Cerebellar cortex (tissue), 1 donor: ENCODE measurements at places on chromosomes 11 and 22.

GRCh38 chr11:11862999-11863398 lies 21.2 kb downstream of the USP47 start:
- DNase-seq = no peak

GRCh38 chr22:20587206-20587958 lies 80.0 kb downstream of the MED15 start:
- DNase-seq = no peak

DNA sequence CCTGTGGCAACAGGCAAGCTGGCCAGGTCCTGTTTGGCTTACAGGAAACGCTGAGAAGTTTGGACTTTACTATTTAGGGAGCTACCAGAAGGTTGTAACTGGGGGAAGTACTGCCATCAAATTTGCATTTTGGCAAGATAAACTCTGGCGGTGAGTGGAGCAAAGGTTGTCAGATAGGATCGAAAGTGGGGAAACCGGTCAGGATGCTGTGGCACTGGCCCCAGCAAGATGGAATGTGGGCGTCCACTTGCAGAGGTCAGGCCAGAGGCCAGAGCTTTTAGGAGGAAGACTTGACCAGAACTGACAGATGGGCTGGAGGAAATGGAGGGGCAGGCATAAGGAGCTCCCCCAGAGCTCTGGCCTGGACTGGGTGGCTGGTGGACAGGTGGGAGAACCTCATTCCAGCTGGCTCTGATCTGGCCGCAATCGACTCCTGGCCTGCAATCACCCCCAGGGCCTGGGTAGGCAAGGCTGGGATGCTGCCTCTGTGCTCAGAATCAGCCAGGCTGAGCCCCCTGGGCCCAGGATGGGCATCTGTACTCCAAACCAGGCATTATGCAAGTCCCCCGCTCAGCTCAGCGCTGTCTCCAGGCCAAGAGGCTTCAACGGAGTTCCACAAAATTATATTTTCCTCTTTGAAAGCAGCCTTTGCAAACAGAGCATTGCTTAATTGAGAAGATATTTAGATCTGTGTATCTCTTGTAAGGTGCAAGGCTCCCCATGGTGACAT lies 178.3 kb upstream of the NECTIN1 start:
- peak; percentile 92 for DNase-seq

DNA sequence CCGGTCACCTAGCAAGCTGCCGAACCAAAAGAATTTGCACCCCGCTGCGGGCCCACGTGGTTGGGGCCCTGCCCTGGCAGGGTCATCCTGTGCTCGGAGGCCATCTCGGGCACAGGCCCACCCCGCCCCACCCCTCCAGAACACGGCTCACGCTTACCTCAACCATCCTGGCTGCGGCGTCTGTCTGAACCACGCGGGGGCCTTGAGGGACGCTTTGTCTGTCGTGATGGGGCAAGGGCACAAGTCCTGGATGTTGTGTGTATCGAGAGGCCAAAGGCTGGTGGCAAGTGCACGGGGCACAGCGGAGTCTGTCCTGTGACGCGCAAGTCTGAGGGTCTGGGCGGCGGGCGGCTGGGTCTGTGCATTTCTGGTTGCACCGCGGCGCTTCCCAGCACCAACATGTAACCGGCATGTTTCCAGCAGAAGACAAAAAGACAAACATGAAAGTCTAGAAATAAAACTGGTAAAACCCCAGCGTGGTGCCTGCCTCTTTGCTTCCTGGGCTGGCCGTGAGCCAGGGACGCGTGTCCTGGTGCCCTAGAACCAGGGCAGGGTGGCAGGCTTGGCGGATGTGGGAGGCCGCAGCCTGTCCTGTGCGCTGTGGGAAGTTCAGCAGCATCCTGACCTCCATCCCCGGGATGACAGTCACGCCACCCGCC lies 13.2 kb downstream of the CCND1 start:
- no peak for DNase-seq
